ENCODE measurements at places on chromosomes 2 and 18.

DNA sequence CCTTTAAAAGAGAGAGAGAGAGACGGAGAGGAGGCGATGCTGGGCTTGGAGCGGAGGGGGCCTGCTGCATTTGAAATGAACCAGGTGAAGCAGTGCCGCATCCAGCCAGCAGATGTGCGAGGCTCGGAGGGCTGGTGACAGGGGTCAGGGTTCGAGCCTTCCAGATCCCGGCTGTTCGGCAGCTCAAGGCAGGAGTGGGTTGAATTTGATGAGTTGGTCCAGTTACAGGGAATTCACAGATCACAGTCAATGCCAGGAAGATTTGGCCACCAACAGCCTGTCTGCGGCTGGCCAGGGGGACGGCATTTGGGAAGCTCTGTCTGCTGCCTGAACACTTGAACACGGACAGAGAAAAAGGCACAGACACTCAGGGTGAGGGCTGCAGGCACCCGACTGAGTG, 48.6 kb downstream of the PTGR3 start:
- DNase-seq: no peak

GRCh38 chr2:136288249-136288648, 170.3 kb upstream of the CXCR4 start:
- peak; percentile 83 for DNase-seq

DNA sequence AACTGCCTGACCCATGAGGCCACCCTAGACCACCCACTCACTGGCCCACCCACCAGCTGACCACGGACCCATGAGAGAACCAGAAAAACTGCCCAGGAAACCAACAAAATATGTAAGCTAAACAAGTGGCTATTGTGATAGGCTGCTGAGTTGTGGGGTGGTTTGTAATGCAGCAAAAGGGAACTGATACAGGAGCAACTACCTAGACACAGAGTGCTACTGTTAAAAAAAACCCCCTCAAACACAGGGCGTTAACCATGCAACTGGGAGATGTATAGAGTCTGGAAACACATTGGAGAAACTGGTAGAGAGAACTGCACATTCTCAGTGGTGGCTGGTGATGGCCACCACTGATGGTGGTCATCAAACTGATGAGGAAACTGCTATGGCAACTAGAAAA, 206.3 kb upstream of the GYPC start:
- DNase-seq: no peak

DNA sequence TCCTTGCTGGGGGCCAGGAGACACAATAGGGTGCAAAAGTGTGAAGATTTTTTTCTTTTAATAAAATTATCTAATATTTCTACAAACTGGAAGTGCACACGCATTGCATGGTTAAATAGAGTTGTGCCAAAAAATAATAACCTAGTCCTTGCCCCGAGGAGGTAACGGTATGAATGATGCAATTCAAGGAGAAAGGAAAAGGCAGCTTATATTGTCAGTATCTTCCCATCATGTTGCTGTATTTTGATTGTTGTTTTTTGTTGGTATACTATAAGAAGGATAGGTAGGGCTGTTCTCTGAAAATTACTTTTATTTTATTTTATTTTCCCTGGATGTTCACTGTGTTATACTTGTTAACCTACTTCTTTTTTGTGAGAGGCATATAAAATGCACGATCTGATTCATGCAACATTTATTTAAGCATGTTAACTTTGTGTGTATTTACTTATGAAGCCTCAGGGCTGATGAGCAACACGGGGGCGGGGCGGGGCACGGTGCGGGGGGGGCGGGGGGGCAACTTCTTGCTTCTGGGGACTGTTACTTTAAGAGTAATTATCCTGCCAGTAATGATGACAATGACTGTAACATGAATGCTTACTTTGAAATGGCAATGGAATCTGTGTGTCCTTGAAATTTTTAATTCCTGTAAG, 118.6 kb downstream of the AQP4 start:
- no peak for DNase-seq

- no peak for DNase-seq
Observed at GRCh38 chr2:85718009-85718391, 23.8 kb downstream of the GNLY start.

GRCh38 chr2:8575834-8576423, 105.9 kb upstream of the ID2 start:
- DNase-seq: no peak

All from MM.1S (cell line).